NCI-H1048 (cell line): ENCODE measurements at places on chromosomes 6 and 20.

DNA sequence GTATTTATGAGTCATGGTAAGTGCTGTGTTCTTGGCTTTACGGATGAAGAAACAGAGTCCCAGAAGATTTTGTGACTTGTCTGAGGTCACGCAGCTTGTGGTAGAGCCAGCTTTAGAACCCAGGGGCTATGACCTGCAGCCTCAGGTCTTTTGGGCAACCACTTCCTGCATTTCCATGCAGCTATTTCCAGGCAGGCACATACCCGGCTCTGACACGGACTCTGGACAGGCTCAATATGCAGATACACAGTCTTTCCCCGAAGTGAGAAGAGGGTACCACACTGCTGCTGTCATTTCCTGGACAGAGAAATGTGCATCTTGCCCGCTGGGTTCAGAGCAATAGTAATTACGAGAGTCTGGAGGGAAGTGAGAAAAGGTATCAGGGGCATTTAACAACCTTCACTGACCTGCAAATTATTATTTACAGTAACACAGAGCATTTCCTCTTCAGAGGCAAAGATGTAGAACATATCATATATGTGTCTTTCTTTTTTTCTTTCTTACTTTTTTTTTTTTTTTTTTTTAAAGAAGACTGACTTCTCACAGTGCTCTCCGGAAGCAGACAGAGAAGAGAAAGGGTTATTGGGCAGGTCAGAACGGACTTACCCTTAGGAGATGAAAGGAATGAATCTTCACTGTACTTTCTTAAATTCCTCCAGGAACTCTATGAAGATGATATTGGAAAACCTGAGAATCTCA is 185.1 kb downstream of the CLIC5 start:
- no peak for DNase-seq

DNA sequence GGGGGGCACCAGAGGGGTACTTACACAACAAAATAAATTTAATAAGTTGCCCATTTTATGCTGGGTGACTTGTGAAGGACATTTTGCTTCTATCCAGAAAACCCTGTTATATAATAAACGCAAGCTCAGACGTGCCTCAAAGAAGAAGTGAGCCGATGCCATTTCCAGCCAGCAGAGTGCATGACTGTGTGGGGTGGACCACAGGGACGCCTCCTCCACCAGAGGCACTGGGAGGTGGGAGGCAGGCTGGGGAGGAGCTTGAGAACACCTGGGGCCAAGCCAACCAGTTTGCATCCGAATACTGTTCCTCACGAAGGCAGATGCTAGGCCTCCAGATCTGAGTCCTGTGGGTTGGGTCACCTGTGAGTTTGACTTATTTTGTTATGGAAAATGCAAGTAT is 363.8 kb downstream of the RNGTT start:
- DNase-seq = no peak

DNA sequence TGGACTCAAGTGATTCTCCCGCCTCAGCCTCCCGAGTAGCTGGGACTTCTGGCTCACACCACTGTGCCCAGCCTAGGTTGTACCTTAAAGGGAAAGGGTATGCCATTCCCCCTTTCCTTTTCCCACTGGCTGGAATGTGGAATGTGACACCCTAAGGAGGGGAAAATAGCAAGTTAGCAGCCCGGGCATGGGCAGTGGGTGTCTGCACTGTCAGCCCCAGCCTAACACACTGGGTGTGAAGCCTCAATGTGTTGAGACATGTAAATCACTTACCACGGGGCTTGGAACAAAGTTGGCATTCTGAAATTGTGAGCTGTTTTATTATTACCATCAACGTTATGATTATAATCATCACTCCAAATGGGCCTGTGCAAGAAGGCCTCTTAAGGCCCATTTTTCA is 80.8 kb upstream of the PTPN1 start:
- DNase-seq = no peak

GRCh38 chr6:20771409-20771808 is 237.2 kb downstream of the CDKAL1 start:
- DNase-seq = no peak

- DNase-seq = no peak
Measured at GRCh38 chr6:73694711-73695411, 1.1 kb upstream of the CD109 start.

DNA sequence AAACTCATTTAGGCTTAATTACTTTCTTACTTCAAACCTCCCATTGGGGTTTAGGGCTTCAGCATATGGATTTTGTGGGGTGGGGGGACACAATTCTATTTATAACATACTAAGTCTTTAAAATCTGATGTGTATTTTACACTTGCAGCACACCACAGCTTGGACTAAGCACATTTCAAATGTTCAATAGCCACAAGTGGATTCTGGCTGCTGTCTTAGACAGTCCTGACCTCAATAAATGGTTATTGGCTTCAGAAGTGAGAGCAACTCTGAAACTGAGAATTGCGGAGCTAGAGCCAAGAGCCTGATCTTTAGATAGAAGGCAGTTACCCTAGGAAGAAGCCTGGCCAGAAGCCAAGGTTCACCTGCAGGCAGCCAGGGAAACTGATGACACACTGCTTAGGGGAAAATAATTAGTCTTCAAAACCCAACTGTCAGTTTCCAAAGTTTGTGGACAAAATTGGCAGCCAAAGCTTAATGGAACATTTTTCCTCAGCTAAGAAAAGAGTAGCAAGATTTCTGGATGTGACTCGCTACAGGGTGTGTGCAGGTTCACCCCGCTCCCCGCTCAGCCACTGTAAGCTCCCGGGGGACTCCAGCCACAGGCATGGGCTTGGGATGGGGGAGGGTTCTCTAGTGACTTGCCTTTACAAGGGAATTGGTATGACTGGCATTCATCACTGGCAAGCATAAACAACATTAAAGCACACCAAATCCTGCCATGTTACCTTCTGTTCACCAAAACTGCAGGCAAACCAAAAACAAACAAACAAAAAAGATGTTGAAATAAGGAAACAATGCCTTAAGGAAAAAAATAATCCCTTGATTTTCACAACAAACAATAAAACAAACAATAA is 219.8 kb downstream of the TFAP2A start:
- DNase-seq = no peak

DNA sequence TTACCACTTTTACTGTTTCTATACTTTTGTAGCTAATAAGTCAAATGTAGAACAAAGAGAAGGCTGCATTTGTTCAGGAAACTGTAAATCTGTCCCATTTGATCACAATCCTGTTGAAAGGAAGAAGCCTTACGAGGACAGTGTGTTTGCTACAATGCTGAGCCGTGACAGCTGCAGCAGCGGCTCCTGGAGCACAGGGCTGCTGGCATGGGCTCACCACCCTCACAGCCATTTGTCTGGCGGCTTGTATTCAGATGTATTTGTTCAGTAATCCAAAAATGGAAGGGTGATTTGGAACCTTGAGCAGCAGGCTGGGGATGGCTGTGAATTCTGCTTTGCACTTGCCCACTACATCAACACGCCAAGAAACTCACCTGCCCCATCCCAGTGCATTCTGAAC is 5.7 kb downstream of the TUBB2A start:
- no peak for DNase-seq

- no peak for DNase-seq
Measured at GRCh38 chr6:97097068-97098047, 172.8 kb downstream of the KLHL32 start.

DNA sequence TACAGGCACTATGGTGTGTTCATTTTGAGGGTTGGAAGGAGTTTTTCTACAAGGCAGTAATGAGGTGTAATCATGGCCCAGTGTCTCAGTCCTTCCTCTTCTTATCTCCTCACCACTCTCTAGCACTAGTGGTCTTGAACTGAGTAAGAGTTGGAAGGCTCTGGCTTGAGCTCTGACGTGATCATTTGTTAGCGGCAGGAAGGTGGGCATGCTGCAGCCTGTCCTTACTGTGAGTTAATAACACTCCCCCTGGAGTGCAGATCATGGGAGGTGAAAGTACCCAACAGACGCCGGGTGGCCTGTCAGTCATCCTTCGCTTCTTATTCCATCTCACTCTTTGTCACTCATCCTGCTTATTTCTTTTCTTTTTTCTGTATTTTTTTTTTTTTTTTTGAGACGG is 356.9 kb downstream of the CDKAL1 start:
- no peak for DNase-seq

GRCh38 chr6:170227996-170228945 is 62.6 kb downstream of the DLL1 start:
- no peak for DNase-seq

- no peak for DNase-seq
Measured at GRCh38 chr20:6006603-6006949, 47.3 kb downstream of the LRRN4 start.

DNA sequence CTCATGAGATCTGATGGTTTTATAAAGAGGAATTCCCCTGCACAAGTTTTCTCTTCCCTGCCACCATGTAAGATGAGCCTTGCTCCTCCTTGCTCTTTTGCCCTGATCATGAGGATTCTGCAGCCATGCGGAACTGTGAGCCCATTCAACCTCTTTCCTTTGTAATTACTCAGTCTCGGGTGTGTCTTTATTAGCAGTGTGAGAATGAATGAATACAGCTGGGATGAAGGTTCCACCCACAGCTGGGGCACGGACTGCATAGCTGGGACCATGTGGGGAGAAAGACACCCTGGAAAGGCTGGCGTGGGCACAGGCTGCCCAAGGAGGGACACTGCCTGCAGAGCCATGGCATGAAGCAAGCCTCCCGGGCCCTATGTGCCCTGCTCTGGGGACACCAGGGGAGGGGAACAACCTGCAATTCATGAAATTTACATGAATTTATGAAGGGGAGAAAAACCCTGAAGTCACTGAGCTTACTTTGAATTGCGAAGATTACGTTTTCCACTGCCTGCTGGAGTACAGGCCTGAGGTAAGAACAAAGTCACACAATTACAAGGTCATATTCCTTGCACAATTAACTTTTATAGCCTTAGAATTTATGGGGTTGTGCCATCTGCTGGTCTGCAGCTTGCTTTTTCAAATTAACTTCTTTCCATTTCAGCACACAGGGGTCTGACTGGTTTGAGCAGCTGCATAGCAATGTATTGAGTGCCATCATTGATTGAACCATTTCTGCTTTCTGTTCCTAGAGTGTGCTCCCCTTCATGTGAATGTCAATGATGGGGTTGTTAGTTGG is 46.2 kb downstream of the SLC22A1 start:
- DNase-seq = no peak

GRCh38 chr6:163325390-163325784 is 89.1 kb upstream of the QKI start:
- DNase-seq = no peak

DNA sequence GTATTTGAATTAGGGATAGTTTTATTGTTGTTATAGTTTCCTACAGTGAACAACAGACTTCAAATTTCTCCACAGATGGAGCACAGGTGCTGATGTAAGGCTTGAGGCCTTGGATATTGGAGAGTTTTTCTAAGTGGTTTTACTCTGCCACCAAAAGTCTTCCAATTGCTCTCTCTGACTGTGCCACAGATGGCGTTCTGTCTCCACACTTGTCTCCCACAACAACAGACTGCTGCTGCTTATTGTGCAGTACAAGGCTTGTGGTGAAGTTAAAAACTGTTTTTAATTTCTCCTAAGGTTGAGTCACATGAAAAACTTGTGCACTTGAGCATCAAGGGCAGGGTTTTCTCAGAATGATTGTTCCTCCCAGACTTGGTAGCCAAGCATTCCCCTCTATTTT is 460.9 kb upstream of the KHDRBS2 start:
- no peak for DNase-seq

DNA sequence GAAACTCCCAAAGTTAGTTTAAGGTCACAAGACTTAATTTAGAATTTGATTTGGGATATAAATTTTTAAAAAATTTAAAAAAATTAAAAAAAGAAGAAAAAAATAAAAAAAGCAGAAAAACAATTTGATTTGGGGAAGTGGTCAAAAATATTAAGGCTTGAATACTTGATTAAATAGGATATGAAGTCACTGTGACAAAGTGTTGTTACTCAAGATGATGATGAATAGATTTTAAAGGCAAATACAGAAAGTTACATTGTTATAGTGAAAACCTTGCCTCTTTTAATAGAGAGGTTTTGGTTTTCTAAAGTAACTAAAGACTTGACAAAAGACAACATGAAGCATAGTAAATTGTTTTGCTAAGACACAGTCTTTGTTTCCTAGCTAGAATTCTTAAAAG is 7.2 kb downstream of the CST9 start:
- no peak for DNase-seq

DNA sequence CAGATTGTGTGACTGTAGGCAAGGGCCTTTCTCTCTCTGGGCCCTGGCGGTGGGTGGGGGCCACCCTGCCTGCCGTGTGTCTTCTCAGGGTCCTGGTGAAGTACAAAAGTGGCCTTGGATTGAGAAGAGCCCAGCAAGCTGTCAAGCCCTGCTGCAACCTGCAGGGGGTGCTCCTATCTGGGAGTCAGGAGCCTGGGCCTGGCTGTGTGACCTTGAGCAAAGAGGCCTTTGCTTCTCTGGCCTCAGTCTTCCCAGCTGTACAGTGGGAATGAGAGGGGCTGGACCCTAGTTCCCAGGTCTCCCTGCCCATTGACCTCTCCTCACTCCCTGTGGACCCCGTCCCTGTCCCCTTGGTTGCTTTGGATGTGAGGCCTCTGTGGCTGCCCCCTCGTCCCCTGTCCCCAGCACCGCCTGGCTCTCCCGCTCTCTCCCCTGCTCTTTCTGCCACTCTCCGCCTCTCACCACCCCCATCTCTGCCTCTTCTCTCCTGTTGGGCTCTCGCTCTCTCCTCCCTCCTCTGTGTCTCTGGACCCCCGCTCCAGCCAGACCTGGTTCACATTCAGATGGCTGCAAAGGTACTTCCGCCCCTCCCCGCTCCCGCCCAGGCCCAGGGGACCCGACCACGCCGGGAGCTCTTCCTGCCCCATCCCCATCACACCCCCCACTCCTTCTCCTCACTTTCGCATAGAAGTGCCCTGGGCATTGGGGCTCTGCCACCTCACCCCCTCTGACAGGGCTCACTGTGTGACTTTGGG is 46.7 kb downstream of the SRC start:
- no peak for DNase-seq

GRCh38 chr6:169529931-169530751 is 171.7 kb downstream of the WDR27 start:
- no peak for DNase-seq

- no peak for DNase-seq
Measured at GRCh38 chr6:34602318-34603111, 46.4 kb upstream of the SPDEF start.

DNA sequence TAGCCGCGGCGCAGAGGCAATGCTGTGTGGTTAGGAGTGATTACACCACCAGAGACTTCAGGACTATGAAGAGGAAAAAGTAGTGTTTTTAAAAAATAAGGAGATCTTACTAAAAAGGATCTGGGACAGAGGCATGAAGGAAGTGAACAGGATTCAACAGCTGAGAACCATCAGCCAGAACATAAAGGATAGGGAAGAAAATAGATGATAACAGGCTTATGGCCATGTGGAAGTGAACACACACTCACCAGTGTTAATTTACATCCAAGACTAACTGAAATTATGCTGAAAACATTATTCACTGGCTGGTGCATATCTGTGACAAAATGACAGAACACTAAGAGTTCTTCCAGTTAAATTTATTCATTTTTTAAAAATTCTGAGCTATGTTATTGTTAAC is 47.5 kb upstream of the BCLAF1 start:
- DNase-seq = no peak

- no peak for DNase-seq
Measured at GRCh38 chr6:159151266-159151855, 17.8 kb upstream of the FNDC1 start.

- no peak for DNase-seq
Measured at GRCh38 chr6:133394630-133395029, 153.5 kb downstream of the EYA4 start.

- DNase-seq = no peak
Measured at GRCh38 chr6:113894712-113895674, 37.8 kb downstream of the MARCKS start.

- DNase-seq = no peak
Measured at GRCh38 chr6:170262489-170263088, 28.3 kb downstream of the DLL1 start.

- DNase-seq = no peak
Measured at GRCh38 chr6:143394389-143394788, 56.1 kb downstream of the ADAT2 start.

- DNase-seq = no peak
Measured at GRCh38 chr6:151911401-151911800, 103.9 kb downstream of the ESR1 start.
